ENCODE measurements at places on chromosomes 12 and 14. TPM values are rescaled to one million over a fixed set of nuclear protein-coding genes. Genes with fewer than 3 reads are reported as not detected.

GRCh38 chr14:55713486-55713885 is 133.5 kb downstream of the KTN1 start:
- no peak for DNase-seq

DNA sequence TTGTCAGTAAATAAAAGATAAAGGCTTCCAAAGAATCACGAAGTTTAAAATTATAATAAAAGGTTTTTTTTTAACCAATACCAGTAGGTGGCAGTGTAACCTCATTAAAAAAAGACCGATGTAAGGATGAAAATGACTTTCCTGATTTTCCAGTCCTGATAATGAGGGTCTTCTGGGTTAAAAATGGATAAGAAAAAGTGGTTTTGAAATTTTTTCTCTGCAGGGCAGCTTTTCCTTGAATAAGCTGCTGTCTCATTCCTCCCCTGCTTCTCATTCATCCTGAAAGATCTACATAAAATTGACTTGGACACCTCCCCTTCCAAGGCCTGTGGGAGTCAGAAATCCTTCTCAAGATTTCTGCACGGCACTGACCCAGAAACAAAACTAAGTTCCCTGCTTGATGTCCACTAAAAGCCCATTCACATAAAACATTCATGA is 58.9 kb upstream of the FBXO33 start:
- peak; percentile 46 for DNase-seq

GRCh38 chr14:89701211-89702043 is 253.1 kb downstream of the EFCAB11 start:
- DNase-seq, result peak; percentile 91

DNA sequence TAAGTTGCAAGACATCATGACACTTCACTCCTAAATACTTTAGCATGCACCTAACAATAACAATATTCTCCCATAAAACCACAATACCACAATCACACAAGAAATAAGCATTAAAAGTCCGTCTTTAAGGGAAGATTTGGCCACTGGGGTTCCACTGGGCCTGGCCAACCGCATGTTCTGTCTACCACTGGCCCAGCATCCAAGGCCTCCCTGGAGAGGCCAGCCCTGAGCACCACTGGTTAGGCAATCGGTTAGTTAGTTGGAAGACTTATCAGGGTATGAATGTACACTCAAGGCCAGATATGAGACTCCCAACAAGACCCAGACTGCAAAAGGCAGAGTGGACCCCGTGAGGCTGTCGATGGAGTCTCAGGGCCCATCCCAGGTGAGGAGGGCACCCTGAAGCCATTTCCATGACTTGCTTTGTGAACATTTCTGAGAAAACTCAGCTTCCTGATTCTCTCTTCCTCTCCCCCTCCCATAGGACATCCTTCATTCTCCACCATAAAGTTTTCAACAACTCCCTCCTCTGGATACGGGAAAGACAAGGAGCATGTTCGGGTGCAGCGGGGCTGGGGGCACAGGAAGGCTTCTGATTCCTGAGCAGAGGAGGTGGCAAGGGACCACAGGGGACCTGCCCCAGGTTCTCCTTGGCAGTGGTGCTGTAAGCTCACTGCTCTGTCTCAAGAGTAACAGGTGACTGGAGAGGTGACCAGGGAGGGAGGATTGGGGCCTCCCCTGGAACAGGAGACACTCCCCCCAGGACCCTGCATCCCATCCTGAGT is 5.9 kb downstream of the PXN start:
- DNase-seq, result no peak

DNA sequence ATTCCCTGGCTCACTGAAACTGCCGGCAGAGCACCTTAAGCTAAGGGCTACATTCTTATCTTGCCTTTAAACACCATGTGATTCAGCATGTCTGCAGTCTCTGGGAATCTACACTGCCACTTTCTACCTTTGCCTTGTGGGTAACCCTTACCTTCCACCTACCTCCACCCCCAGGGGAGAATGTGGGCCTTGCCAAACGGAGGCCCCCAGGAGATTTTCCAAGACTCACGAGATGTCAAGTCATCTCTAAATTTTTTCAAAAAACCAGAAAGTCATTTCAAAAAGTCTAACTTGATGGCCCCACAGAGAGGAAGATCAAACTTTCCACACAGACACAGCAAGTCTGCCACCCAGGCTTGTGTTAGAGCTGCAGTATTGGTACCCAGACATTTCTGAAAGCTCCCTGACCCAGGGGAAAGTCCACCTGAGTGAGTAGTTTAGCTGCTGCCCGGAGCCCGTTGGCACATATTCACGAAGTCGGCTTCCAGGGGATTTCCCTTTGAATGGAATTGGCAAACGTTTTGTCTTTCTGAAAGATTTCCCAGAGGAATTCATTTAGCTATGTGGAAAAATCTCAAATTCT is 4.7 kb upstream of the PSMA6 start:
- no peak for DNase-seq

DNA sequence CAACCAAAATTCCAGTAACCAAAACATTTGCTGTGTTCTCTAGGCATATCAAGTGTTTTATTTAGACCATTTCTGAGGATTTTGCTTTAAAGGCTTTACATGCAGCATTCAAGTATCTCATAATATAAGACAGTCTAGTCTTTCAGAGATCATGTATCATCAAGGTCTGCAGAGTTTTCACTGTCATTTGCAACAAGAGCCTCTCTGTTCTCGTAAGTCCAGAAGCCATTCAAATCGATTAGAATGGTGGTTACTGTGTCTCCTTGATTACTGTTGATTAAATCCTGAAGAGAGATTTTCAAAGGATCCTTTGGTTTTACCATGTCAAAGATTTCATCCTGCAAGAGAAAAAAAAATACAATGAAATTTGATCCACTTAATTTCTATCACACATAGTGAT is 36.3 kb downstream of the PPP2R3C start:
- no peak for DNase-seq

DNA sequence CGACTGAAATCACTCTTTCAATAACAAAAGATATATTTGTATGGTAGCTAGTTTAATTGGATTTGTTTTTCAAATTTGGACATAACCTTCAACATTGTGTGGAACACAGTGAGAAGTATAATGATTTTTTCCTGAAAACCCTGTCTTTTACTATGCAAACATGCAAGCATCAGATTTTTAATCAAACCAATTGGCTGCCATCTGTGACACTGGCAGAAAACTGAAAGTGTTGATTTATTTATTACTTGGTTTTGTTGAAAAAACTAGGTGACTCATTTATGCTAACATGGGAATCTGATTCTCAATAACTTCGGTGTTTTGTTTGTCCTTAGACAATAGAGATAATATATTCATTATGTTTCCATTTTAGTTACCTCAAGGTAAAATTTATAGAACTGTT is 82.0 kb downstream of the NTS start:
- no peak for DNase-seq

- peak; percentile 23 for DNase-seq
Measured at GRCh38 chr14:97458661-97459579, 661.7 kb downstream of the VRK1 start.

GRCh38 chr12:69252033-69252432 is 12.7 kb downstream of the CPSF6 start:
- DNase-seq, result no peak

- DNase-seq, result no peak
Measured at GRCh38 chr12:6968426-6968825, 2.0 kb downstream of the PHB2 start.

GRCh38 chr12:6839482-6840201 is 1.1 kb upstream of the GNB3 start:
- no peak for DNase-seq

GRCh38 chr12:26318661-26319068 is 123.3 kb downstream of the SSPN start:
- peak; percentile 2 for DNase-seq

DNA sequence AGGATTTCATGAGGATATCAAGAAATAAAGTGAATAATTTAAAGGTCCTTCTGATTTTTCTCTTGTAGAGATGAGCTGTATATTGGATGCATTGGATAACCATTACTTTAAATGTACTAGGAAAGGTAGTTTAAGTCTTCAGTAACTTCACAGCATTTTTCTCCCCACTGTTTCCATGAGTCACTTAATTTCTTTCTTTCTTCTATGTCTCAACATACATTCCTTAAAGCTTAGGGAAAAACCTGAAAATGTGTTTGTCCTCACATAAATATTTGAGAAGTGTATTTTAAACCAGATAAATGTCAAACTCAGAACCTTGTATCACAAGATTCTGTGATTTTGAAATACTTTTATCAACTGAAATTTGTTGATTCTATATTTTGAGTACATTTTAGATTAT is 1970.2 kb upstream of the FLRT2 start:
- no peak for DNase-seq

DNA sequence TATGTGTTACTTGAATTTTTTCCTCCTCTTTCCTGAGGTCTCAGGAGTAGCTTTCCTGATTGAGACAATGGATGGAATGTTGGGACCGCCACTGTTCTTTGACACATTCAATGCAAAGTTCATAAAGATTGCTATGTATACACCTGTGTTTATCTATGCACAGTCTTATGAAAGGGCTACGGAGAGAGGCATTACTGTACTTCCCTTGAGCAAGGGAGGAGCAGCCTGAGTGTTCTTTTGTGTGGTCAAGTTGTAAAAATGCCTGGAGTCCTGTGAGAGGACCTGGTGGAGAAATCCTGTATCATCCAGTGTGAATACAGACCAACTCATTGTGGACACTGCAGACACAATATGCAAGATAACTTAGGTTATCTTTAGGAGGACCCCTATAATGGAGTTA is 1.2 kb downstream of the SRGAP1 start:
- no peak for DNase-seq

DNA sequence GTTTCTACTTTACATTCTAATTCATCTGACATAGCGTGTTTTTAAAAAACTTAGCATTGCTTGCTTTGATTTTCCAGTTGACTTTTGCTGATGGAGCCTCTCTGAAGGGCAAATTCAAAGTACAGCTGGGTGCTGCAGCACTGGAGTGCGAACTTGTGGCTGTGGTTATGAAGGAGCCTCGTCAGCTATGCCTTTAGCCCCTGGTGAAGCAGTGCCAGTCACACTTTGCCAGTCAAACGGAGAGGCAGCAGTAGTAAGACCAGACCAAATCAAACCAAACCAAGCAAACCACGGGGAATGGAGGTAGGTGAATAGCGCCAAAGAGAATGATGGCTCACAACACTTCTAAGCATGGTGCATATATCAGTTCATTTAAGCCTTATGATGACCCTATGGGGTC is 15.1 kb upstream of the SLC38A2 start:
- DNase-seq, result no peak

GRCh38 chr12:111447571-111448265 is 42.0 kb downstream of the SH2B3 start:
- DNase-seq, result peak; percentile 44

DNA sequence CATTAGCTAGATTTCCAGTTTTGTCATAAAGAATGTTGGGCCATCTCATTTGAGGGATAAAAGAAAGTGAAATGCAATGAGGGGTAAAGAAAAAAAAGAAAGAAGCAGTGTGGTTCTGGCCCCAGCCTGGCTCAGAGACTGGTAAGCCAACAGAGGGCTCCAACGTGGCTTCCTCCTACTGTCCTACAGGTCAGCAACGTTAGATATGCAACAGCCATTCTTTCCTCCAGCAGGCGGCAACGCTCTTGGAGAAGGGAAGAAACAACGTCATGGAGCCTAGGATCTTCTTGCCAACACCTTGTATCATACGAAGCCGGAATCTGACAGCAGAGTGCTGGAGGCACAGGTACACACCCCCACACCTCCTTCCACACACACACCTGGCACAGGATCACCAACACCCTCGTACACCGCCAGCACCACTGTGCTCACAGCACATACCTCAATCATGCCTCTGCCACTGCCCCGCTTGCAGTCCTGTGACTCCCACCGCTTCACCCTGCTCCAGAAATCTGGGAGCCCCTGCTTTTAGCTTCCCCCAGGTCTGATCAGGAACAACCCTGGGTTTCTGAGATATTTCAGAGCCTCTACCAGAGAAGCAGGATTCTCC is 102.8 kb downstream of the RPAP3 start:
- no peak for DNase-seq

GRCh38 chr12:28222081-28222700 is 31.9 kb downstream of the CCDC91 start:
- DNase-seq, result no peak

DNA sequence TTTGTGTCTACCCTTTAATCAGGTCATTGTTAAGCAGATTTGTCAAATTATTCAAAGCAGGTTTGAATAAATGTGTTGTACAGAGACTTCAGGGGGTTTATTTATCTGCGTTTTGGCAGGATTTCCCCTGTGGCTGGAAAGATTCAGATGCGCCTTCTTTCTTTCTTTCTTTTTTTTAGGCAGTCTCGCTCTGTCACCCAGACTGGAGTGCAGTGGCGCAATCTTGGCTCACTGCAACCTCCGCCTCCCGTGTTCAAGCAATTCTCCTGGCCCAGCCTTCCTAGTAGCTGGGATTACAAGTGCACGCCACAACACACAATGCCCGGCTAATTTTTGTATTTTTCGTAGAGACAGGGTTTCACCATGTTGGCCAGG is 6.3 kb upstream of the NANOGNB start:
- DNase-seq, result no peak

GRCh38 chr12:42484996-42485395 is 104.5 kb downstream of the PRICKLE1 start:
- no peak for DNase-seq

GRCh38 chr12:22242726-22243125 is 91.8 kb downstream of the ST8SIA1 start:
- DNase-seq, result no peak

DNA sequence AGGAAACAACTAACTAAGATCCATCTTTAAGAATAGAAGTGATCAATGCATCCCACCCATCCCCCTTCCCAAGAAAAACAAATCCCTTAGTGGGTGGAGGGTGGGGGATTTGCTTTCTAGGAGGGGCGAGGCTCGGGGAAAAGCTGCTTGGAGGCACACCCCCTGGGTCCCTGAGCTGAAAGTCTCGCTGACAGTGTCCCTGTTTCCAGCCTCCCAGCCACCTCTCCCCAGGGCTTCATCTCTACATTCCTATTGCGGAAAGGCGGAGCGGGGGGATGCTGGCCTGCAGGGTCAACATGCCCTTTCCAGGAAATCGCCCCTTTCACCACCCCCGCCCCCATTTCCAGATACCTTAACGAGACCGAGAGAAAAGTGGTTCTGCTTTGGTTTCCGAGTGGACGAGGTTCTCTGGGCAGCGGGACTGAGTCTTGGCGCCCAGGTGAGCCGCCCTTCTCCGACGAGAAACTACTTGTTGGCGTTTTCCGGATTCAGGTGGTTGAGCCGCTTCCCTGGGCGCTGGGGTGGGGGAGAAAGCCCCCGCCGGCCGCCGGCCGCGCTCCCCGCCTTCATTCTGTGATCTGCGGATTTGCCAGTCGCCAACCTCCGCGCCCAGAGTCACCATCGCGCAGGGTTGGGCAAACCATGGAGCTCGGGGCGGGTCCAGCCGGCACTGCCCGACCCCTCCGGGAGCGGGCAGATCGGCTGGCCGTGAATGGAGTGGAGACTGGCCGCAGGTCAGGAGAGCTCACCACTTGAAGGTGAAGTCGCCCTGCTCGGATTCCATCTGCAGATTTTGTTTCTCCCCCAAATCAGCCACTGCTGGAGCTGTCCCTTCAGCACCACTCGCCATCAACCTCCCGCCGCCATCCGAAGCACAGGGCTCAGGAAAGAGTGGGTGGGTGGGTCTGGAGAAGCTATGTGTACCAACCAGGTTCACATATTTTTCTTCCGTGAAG is 505 bp downstream of the KCNC2 start:
- DNase-seq, result peak; percentile 85

The HOXC4 gene
- not detected for total RNA-seq

The SCYL2 gene
- 48.7 TPM for total RNA-seq

The FOXA1 gene
- 0.20 TPM for total RNA-seq

The DENND5B gene
- 16.2 TPM for total RNA-seq

The OTUB2 gene
- total RNA-seq, result 4.1 TPM

The LRRK2 gene
- 0.13 TPM for total RNA-seq

The CRIP1 gene
- 1.2 TPM for total RNA-seq

The SCFD1 gene
- 64.5 TPM for total RNA-seq

Data from H1 (cell line).